ENCODE measurements at places on chromosomes 2 and 18.
A peak's percentile ranks its signal among the peaks of the same experiment; 100 is the strongest.

DNA sequence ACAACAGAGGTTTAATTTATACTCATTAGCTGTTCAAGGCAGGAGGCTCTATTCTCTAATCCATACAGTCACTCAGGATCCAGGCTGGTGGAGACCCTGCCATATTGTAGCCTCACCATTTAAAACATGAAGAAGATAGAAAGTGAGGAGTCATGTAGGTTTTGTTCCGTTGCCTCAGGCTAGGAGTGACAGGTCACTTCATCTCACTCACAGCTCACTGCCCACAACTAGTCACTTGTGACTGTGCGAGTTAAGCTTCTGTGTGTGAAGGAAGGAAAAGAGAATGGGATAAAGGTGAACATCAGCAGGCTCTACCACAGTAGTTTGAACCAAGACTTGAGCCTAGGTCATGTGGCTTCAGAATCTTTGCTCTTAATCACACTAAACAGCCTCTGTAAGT lies 9.0 kb upstream of the IGFBP2 start:
- DNase-seq, result no peak

DNA sequence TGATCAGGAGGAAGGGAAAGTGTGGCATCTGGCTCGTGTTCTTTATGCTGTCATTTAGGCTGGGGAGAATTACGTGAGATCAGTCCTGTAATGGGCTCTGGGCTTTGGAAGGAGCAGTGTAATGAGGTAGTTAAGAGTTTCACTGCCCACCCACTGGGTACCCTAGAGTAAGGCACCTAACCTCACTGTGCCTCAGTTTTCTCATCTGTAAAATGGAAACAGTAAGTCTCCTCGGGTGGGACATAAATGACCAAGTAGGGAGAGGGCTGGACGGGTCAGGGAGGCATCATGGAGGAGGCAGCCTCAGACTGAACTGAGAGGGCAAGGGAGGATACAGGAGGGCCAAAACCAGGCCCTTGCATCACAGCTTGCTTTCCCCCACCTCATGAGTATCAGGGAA lies 97.3 kb upstream of the MCFD2 start:
- DNase-seq, result no peak

GRCh38 chr2:60268032-60268431 lies 285.4 kb downstream of the BCL11A start:
- no peak for DNase-seq

DNA sequence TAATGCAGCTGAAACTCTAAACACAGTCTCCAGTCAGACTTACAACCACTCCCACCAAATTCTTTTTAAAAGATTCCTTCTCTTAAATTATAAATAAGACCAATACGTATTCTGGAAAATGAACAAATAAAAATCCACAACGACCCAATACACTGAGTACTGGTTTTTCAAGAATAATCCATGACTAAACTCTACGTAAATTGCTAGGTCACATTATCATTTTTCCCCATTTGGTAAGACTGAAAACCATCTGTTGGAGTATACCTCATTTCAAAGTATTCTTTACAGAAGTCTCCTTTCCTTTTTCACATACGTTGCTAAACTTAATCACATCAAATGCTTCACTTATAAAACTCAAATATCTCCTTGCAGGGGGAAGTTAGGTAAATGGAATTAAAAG lies 6.0 kb downstream of the ZNF516 start:
- DNase-seq, result no peak

DNA sequence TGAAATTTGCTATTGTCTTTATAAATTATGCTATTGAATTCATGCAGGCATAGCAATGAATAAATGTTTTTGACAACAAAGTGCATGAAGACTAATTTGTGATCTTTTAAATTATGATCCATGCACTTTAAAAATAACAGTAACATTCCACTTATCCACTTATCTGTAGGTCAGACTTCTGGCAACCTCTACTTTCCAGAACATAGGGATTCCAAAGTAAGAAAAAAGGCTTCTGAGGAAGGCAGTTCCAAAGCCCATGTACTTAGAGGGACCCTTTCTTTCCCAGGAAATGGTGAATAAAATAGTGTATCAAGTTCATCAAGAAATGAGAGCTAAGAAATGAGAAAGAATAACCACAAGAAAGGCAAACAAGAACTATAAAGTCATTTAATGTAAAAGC lies 58.3 kb downstream of the VIL1 start:
- no peak for DNase-seq

DNA sequence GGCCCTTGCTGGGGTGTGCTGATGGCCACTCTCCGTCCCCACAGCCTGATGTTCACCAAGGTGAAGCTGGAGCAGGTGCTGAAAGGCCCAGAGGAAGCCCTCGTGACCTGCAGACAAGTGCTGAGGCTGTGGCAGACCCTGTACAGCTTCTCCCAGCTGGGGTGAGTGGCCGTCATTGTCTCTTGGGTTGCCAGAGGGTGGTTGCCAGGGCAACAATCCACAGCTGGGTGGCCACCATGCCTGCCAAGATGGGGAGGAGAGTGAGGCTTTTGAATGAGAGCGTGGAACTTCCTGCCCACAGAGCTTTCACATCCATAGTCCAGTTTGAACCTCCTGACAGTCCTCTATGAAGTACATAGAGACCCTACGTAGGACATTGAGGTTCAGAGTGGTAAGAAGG lies 108.8 kb downstream of the STPG4 start:
- no peak for DNase-seq

DNA sequence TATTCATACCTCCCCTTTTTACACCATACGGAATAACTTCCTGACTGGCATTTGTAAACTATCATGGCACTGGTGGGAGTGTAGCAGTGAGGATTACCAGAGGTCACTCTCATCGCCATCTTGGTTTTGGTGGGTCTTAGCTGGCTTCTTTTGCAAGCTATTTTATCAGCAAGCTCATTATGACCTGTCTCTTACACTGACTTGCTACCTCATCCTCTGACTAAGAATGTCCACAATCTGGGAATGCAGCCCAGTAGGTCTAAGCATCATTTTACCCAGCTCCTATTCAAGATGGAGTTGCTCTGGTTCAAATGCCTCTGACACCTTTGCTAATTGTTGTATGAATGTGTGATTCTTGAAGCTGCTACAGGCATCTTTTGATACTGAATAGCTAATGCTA lies 950.8 kb upstream of the SLC39A10 start:
- no peak for DNase-seq

DNA sequence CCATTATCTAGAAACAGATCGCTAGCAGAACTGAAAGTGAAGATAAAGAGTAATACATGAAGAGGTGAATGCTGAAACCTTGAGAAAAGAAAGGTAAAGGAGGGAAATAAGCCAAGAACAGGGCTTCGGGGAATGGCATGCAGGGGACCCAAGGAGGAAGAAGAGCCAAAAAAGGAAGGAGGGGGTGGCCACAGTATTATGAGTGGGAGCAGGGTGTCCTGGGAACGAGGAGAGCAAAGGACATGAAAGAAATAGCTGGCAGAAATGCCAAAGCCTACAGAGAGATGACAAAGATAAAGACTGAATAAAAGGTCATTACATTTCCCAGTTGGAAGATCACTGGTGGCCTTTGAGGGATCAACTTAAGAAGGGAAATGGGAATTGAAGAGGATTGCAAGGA lies 82.9 kb downstream of the ACTR3 start:
- DNase-seq, result no peak

DNA sequence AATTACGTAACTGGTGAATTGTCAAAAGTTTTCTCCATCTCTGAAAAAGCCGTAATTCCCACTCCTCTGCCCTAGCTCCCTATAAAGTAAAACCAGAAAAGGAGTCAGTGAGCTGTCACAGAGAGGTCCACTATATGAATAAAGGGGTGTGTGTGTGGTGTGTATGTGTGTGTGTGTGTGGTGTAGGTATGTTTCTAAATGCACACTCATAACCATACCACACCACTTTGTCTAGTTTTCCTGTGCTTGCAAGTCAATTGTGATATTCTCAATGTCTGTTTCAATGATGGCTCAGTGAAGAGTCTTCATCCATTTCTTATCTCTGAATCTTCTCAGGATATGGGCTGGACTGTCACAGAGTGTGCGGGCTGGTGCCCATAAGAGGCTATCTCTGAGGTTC lies 54.8 kb upstream of the CCDC68 start:
- DNase-seq, result no peak

DNA sequence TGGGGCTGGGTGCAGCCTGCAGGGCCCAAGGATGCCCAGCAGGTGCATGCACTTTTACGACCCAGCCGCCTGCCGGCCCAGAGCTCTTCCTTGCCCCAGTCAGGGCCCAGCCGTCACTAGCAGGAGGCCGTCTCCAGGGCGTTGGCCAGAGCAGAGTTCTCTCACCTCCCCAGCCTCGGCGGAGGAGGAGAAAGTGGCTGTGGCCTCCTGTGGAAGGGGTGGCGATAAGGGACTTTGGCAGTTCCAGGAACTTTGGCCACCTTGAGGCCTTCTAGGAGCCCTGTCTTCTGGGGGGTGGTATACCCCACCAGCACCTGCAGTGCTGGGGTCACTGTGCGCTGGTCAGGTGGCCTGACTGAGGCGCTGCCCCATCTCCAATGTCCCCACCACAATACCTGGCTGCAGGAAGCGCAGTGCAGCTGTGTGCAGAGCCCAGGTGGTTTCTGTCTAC lies 22.0 kb downstream of the NPPC start:
- DNase-seq, result peak; percentile 14

DNA sequence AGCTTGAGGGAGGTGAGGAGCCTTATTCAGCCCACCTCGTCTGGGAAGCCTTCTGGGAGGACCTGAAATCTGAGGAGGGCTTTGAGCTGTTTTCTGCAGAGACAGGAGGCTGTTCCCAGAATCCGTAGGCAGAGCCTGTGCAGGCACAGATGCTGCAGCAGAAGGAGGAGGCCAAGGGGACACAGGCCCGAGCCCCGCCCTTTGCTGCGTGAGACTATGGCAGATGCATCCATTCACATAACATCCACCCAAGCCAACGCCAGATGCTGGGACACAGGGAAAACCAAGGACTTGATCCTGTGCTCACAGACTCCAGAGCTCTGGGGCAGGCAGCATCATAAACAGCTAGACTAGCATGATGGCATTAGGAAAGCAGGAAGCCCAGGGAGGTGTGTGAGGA lies 98.2 kb downstream of the KCNF1 start:
- no peak for DNase-seq

DNA sequence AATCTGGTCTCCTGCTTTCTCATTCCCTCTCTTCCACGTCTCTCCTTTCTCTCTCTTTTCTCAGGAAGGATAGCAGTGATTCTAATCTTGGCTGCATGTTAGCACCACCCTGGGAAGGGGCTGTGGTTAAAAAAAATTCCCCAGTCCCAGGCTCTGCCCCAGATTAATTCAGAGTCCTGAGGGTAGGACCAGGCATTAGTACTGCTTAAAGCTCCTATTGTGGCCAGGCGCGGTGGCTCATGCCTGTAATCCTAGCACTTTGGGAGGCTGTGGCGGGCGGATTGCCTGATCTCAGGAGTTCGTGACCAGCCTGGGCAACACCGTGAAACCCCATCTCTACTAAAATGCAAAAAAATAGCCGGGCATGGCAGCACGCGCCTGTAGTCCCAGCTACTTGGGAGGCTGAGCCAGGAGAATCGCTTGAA lies 35.4 kb upstream of the EML4 start:
- DNase-seq, result no peak

DNA sequence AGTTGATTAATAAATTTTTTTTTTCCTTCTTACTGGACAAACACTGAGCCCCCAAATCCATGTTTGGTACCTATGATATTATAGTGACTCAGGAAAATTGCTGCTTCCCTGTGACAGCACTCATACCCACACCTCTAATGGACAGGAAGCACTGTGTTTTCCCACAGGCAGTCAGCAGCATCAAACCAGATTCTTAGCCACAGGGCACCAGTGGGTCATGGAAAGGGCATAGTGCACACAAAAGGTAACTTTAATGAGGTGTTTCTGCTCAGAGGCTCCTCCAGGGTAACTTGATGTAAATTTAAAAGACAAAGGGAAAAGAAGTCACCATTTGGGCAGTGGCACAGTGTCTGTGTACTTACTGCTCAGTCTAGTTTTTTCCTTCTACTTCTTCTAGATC lies 34.1 kb downstream of the SERPINB11 start:
- no peak for DNase-seq

GRCh38 chr2:208366215-208367127 lies 40.1 kb upstream of the PTH2R start:
- no peak for DNase-seq

DNA sequence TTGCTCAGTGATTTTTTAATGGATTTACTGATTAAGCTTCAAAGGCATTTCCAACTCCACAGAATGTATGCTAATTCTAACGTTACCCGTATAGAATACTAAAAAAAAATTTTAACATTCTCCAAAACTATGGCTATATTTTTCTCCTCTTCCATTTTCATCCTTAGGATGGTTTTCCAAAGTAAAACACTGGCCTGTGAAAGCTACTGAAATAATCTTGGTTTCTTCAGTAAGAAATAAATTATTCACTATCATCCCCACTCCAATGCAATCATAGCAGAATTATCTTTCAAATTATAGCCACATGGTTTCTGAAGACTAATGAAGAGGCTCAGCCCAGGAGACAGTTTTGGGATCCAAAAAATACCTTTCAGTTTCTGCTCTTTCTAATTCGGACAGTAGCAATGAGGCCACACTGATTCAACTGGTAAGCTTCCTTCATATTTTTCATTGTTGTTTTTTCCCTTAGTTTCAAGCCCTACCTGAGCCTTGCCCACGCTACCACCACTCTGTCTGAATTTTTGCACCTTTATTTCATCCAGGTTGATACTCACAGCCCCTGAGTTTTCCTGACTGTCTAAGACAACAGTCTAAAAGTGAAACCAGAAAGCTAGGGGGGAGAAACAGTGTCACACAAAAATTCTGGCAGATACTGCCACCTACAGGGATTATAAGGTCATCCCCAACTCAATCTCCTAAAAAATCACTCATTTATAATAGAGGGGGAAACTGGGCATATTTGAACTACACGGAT lies 887.9 kb downstream of the NRXN1 start:
- peak; percentile 48 for DNase-seq

GRCh38 chr2:134718817-134719814 lies at the start of gene TMEM163:
Gene TMEM163, minus strand, starts transcription at chr2:134719000.
- peak; percentile 75 for DNase-seq

- no peak for DNase-seq
Measured at GRCh38 chr2:217887841-217888701, 114.7 kb downstream of the TNS1 start.

- DNase-seq, result peak; percentile 44
Measured at GRCh38 chr2:181466661-181467576, 9.7 kb downstream of the ITGA4 start.

GRCh38 chr18:26432651-26433424 lies 115.5 kb downstream of the KCTD1 start:
- DNase-seq, result no peak

All from D341Med (cell line).